NCI-H2081 treated with DMSO at 0.1 percent for 48 hours (cell line): ENCODE measurements at places on chromosomes 3 and 15.

- DNase-seq = no peak
These were observed 144.5 kb downstream of the PDZRN3 start for GRCh38 chr3:73480187-73480672.

GRCh38 chr3:49775538-49775937 lies 10.8 kb downstream of the IP6K1 start:
- DNase-seq = no peak

DNA sequence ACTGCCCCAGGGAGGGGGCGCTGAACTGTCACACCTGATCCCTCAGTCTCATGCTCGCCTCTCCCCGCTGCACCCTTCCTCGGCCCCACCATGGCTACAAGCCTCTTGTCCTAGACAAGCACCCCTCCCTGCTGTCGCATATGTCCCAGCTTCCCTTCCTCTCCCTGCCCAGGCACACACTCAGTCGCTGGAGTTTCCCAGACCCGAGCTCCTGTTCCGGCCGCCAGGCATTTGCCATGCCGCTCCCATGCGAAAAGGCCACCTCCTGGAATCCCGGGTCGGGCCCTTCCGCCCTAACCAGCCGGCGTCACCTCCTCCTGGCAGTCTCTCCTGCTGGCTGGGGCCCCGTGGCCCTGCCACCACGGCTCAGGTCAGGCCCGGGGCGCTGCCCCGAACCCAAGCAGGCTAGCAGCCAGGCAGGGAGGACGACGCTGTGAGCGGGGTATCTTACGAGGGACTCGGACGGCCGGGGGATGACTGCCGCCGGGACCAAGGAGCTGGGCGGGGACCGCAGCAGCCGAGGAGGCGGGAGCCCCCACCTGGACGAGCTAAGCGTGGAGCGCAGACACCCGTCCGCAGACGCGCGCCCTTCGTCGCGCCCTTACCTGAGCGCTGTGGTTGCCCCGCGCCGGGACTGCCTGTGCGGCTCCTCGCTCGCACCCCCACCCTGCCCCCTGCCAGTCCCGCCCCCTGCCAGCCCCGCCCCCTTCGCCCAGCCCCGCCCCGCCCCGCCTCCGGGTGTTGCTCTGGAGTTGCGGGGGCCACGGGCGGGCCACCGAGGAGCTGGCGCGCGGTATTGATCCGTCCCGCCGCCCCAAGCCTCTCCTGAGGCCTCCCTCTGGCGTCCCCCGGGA lies at the start of gene ALS2CL:
ALS2CL (minus strand) TSS at position 642 of the 854 bp plus-strand sequence. CDS start 4,239 bp downstream, outside the sequence.
- no peak for DNase-seq

DNA sequence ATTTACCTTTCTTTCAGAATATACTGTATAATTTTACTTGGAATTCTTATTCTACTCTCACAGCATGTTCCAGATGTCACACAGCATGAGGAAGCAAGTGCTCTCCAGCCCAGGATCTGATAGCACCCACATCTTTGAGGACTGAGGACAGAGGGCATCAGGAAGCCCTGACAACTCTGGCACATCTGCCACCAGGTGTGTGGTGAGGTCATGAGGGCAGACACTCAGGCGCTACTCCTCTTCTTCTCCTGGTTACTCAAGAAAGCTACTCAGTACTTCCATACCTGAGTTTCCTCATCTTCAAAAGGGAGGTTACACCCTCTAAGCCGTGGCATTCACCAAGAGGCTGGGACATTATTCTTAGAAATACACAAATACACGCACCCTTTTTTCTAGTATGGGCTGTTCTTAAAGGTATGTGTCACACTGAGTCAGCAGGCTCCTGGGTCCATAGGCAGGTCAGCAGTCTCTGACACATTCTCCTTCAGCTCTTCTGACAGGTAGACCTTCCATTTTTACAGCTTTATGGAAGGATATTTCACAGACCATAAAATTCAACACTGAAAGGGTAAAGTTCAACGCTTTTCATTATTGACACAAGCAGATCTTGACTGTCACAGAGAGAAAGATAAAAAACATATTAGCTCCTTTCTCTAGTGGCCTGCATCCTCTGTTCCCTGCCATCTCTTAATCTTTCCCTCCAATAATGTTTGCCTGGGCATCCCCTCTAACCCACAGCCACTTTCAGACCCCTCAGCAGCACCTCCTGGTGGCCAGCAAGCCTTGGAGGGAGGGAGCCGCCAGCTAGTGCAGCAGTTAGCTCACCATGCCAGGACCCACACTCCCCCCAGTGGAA lies 103.2 kb upstream of the TJP1 start:
- no peak for DNase-seq

DNA sequence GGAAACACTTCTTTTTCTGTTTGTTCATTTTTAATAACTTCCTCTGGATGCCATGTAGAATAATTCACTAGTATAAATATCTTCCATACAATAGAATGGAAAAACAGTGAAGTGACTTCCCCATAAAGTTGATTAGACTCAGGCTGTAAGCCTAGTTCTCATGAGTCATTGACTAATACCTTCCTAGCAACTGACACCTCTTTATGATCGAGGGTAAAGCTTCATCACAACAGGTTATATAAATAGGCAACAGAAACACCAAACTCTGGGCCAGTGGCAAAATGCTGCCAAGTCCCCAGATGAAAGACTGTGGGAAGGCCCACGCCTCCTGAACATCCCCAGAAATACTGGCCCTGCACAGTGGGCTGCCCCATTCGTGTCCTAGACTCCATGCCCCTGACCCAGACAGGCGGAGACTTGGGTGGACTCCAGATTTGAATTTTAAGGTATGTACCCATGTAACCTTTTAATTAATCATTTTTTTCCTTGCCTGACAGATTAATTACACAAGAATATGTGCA lies 71.3 kb upstream of the TBC1D23 start:
- no peak for DNase-seq

- DNase-seq = no peak
These were observed 5.1 kb downstream of the HHATL start for GRCh38 chr3:42697289-42698051.

- no peak for DNase-seq
These were observed 67.9 kb downstream of the CHSY1 start for GRCh38 chr15:101183931-101184305.

- no peak for DNase-seq
These were observed 426.0 kb upstream of the RARB start for GRCh38 chr3:25002052-25002451.

DNA sequence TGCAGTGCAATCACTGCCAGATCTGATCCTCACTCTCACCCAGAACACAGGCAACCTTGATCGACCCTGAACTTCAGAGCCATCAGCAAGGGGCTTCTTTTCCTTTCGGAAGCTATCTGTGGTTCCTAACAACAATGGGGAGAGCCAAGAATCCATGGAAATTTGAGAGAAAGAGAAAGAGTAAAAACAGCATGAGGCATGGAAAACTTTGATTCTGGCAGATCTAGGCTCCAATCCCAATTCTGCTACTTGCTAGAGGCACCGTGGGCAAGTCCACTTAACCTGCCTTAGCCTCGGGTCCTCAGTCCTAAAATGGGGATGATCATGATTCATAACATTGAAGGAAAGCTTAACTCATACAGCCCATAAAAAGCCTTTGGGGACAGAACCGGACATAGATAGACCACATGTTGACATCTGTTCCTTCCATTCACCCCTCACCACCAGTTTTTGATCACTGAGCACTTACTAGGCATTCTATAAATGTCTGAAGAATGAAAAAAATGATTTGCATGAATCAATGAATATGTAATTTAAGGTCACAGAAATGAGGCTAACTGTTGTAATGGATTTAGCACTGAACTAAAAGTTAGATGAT lies 605.7 kb upstream of the CFAP20DC start:
- DNase-seq = no peak

DNA sequence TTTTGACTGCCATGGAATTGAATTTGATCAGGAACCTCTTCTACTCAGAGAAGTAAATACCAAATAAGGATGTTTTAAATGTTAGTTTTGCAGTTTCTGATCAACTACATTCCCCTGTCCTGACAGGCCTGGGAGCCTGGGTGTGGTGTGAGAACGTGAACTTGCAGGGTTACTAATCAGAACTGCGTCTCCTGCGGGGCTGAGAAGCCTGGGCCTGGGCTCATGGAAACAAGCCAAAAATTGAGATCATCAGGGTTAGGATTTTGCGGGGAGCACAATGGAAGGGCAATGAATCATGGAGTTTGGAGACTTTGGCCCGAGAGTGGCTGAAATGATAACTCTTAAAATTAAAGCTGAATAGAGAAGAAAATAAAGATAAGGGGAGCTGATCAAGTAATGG lies 47.8 kb upstream of the C3orf70 start:
- DNase-seq = no peak

DNA sequence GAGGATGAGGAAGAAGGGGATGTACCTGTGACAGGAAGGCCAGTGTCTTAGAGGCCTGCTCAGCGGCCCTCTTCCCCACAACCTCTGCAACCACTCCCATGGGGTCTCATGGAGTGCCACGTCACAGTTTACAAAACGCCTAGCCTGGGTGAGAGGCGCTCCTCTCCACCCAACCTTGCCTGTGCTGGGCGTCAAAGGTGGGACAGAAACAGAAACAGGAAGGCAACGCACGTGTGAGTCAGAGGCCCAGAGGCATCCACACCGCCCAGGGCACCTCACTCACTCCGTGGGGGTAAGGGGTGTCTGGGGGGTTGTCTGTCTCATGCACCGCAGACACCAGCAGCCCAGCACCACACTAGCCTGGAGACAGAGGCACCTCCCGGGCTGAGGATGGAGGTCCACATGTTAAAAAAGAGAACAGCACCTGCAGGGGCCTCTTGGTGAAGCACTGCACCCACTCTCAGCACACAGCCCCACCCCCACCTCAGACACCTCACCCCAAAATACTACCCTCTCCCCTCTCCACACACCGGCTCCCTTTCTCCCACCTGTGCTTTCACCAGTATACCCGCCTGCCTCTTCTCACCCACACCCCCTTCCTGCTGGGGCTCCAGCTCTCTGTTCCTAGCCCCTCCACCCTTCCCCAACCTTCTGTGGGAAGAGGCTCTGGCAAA lies 4.7 kb upstream of the CALML4 start:
- DNase-seq = no peak

GRCh38 chr15:101310508-101310907 lies 15.5 kb upstream of the SNRPA1 start:
- DNase-seq = no peak

GRCh38 chr3:112640276-112640929 lies 540 bp downstream of the CCDC80 start:
- no peak for DNase-seq

DNA sequence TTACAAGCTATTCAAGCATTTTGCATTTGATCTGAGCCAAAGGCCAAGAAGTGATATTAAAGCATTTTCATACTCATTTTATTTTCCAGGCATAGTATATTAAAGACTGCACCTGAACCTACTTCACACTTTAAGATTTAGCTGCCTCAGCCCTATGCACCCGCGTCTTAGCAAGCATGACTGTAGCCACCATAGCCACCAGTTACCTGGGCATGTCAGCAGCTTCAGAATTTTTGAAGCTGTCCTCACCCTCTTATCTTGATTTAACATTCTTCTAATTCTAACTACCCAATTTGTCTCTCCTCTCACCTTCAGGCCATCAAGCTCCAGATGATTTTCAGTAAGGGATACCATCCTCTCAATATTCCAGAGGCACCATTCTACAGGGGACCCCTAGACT lies 39.1 kb upstream of the KLHL6 start:
- no peak for DNase-seq

- DNase-seq = no peak
These were observed 70.3 kb upstream of the PRICKLE2 start for GRCh38 chr3:64295594-64295993.

DNA sequence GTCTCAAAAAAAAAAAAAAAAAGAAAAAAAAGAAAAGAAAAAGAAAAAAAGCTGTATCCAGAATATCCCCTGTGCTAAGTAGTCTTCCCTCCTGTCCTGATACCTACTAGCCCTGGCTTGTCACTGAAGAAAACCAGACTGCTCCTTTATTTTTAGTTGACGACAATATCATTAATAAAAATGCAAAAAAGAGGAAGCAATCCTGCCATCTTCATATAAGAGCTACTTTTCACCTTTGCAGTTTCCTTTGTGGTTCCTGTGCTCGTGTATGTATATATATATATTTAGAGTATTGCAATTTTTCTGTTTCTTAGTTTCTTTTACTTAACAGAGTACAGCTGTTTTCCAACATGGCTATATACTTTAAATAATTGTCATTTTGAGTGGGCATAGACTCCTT lies 13.6 kb downstream of the C3orf20 start:
- no peak for DNase-seq

GRCh38 chr3:38131621-38132369 lies 5.1 kb downstream of the ACAA1 start:
- DNase-seq = no peak

GRCh38 chr3:140610544-140610943 lies 67.3 kb upstream of the TRIM42 start:
- DNase-seq = no peak

DNA sequence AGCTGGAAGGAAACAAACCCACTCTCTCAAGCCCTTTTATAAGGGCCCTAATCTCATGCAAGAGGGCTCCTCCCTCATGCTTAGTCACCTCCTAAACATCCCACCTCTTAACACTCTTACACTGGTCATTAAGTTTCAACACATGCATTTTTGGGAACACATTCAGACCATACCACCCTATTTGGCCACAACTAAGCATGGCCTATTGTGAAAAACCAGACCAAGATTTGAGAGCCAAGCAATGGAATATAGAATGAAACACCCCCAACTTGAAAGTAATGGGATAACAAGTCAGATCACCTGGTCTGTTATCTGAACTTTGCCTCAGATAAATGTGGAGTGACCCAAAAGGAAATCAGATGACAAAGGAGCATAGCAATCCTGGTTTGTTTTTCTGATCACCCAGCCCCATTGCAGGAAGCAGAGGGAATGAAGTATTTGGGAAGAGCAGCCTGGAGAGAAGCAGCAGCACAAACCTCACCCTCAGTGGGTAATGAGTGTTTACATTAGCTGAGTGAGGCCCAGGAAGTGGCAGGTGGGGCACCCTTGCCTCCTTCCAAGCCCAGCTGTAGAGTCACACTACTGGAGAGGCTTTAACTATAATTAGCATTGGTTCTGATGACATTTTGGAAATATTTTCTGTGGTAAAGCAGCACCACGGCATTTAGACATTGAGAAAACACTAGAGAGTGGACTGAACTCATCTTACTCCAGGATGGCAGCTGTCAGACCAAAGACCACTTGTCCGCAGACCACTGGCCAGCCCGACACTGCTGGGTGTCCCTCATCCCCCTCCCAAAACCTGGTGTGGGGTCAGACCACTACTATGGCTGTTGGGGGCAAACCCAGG lies 48.8 kb upstream of the PRTG start:
- DNase-seq = no peak

- no peak for DNase-seq
These were observed 11.5 kb downstream of the ITPR1 start for GRCh38 chr3:4504340-4505261.

- DNase-seq = no peak
These were observed 27.5 kb upstream of the ZNF148 start for GRCh38 chr3:125402639-125403038.

DNA sequence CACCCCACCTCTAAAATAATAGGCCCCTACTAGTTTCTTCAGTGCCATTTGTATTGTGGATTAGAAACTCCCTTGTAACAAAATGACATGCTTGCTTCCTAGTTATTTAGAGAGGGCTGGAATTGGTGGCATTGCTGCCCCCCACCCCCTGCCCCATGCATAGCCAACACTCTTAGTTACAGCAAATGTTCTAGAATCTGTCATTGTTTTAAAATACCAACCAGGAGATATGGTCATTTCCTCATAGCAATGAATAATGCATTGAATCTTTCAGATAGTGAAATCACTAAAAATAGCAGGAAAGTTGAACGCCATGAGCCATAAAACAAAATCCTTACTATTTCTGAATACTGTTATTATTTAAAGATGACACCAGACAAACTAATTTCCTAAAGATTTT lies 292.5 kb downstream of the ARPP21 start:
- no peak for DNase-seq

- DNase-seq = no peak
These were observed 386.0 kb upstream of the LRRC3B start for GRCh38 chr3:26236531-26236930.

GRCh38 chr3:42081838-42082473 lies 9.2 kb upstream of the TRAK1 start:
- no peak for DNase-seq
